Activated naive CD4-positive, alpha-beta T cell treated with anti-CD3 and anti-CD28 coated beads, Interleukin-2, amount 50 U/mL, for 16 hours (primary cell): ENCODE measurements at places on chromosomes 6 and 20.
A peak's percentile ranks its signal among the peaks of the same experiment; 100 is the strongest.

DNA sequence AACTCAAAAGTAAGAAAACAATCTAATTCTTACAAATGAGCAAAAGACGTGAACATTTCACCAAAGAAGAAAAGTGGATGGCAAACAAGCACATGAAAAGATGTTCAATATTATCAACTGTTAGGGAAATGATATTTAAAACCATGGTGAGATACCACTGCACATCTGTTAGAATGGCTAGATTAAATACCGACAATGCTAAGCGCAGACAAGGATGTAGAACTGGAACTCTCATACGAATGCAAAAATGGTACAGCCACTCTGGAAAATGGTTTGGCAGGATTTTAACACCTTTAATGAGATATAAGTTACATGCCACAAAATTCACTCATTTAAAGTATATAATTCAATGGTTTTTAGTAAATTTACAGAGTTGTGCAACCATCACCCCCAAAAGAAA lies 44.6 kb upstream of the NFATC2 start:
- no peak for DNase-seq

DNA sequence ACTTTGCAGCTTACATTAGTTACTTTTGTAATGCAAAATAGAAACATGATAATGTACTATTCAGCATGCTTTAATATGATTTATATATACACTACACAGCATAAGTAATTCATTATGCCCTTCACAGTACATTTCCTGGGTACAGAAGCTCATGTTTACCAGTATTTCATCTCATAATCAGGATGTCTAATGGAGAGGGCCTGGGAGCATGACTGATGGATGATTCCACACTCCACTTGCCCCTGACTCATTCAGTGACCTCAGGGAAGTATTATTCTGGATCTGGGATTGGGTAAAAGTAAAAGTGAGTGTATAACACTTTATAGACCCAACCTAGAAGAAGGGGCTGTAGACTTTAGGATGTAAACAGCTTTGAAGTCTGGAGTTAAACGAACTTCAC lies 31.4 kb upstream of the BACH2 start:
- no peak for DNase-seq

- DNase-seq: no peak
These were observed 147.2 kb downstream of the DOK5 start for GRCh38 chr20:54622333-54623295.

DNA sequence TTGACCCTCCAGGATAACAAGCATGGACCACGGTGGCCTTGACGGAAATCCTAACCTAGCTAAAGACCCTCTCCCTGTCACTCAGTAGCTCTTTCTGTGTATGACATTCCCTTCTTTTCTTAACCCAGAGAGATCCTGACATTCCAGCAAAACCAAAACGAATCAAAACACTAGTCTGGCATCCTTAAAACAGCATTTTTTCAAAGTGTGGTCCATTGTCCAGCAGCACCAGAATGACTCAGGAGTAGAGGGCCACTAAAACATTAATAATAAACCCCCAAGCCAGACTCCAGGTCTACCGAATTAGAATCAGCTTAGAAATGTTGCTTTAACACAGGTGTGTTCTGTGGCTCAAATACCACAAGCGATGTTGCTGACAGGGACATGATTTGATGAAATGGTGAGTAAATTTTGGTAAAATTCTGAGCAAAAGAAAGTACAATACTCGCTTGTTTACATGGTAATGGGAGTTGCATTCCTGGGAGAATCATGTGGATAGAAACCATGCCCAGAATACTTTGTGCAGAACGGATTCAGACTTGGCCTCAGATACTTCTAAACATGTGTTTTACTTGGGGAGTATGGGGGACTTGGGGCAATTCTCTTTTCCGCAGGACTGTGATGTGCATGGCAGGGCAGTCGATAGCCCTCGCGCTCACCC lies 174.2 kb upstream of the KCNG1 start:
- DNase-seq: no peak

- DNase-seq: no peak
These were observed 8.9 kb downstream of the REV3L start for GRCh38 chr6:111474106-111474505.

- no peak for DNase-seq
These were observed 47.0 kb downstream of the ENPP1 start for GRCh38 chr6:131854803-131855202.

GRCh38 chr6:86682297-86682696 lies 255.0 kb upstream of the HTR1E start:
- DNase-seq: no peak

DNA sequence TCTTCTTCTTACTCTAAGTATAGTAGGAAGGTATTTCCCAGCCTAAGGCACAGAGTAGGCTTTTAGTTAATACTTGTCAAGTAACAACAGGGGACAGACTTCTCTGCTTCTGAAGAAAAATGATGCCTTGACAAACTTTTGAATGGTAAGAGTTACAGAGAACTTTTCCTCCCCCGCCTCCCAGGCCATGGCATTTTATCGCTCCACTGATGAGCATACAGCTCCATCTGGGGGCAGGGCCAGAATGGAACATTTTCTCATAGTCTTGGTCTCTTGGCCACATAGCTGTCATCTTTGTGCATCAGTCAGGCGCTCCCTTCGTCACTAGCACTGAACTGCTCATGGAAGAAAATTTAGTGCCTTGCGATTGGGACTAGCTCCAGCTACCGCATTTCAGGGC lies 1066.8 kb upstream of the CITED2 start:
- no peak for DNase-seq

DNA sequence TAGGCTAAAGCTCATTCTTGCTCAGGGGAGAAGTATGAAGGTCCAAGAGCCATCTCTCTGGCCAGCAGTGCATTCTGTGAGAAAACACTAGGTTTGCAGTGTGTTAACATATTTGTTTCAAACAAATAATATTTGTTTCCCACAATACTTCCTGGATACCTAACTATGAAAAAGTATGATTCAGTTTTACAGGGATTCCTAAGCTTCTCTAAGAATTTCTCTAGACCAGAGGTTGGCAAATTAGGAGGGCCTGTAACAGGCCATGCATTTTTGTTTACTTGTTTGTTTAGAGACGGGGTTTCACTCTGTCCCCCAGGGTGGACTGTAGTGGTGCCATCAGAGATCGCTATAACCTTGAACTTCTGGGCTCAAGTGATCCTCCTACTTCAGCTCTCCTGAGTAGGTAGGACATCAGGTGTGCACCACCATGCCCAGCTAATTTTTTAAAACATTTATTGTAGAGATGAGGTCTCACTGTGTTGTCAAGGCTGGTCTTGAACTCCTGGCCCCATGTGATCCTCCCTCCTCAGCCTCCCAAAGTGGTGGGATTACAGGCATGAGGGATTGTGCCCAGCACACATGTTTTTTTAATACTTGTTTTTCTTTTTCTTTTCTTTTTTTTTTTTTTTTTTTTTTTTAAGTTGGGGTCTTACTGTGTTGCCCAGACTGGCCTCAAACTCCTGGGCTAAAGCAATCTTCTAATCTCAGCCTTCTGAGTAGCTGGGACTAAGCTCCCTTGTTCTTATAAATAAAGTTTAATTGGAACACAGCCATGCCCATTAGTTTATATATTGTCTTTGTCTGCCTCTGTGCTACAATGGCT lies 71.7 kb downstream of the ADGRG6 start:
- no peak for DNase-seq

DNA sequence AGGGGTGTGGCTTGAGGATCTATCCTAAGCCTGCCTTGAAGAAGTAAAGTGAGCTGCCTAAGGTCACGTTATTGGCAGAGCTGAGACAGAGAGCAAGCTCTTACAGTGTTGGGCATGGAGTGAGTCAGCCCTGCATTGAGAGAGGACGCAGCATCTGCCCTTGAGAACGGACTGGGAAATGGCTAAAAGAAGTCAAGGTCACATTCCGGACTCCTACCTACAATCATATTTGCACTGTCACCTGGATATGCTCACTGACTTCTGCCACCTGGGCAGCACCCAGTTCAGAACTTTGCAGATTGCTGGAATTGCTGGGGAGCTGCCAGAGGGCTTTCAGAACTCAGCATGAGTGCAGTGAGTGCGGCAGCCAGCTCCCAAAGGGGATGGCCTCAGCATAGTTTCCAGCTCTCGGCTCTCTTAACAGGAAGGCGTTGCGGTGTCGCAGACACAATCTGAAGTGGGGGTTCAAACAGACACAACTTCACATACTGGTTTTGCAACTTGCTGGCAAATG lies 199.3 kb upstream of the SGK1 start:
- no peak for DNase-seq

DNA sequence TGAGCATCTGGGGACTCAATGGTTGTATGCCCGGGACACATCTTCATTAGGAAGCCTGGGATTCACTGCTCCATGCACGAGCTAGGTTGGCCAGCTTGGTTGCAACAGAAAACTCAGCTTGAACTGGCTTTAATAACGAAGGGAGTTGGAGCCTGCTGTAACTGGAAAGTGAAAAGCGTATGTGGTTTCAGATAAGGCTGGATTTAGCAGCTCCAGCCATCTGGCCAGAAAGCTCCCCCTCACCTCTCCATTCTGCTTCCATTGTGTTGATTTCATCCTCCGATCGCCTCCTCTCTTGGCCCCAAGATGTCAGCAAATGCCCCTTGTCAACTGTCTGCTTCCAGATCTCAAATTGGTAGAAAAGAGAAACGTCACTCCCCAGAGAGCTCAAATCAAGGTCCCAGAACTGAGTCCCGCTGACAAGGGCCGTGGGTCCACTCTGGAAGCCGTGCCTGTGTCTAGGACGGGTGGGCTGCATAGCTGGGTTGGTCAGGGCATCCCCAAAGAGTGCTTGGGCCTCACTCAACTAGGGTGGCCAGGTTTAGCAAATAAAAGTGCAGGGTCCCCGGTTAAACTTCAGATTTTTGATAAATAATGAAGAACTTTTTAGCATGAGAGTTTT lies 117.0 kb upstream of the PMEPA1 start:
- no peak for DNase-seq

- no peak for DNase-seq
These were observed 23.6 kb upstream of the BTBD3 start for GRCh38 chr20:11894062-11894461.

- no peak for DNase-seq
These were observed 59.8 kb upstream of the CARMIL1 start for GRCh38 chr6:25219216-25219916.

DNA sequence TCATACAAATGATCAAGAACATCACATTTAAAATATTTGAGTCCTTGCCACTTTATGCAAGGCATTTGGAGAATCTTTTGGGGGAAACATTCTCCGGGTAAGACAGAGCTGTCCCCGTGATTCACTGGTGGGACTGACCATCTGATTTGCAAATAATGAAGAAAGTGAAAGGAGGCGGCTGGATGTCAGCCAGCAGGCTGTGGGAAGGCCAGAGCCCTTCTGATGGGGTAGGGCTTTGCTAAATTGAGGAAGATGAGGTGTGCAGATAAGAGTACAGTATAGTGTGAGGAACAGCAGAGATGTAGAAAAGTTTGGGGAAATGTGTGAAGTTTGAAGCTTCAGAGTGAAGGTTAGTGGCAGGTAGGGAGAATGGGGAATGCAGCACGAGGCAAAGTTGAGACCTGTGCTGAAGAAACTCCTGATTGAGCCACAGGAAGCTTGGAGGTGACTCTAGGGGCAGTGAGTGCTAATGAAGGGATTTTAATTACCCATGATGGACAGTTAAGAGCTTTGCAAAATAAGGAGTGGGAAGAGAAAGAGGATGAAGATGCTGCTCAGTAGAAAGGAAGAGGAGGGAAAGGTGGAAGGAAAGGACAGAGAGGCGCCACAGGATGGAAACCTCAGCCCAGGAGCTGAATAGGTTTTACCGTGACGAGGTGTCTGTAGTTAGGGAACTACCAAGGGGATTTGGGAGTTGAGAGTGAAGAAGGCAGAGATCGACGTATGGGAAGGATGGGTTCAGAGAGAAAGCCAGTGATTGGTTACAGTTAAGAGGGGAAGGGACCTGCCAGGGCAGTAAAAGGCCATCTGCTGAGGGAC lies 68.7 kb downstream of the SNX9 start:
- DNase-seq: no peak

- DNase-seq: peak; percentile 16
These were observed 8.0 kb upstream of the SLC17A3 start for GRCh38 chr6:25882051-25882496.

GRCh38 chr20:54475334-54476168 lies at the start of gene DOK5:
Gene DOK5 (plus strand): TSS chr20:54475593. CDS start chr20:54475947, 354 bp downstream.
- no peak for DNase-seq

GRCh38 chr6:37523412-37523811 lies 23.7 kb upstream of the CCDC167 start:
- DNase-seq: no peak

- DNase-seq: no peak
These were observed 85.8 kb downstream of the SLC35F1 start for GRCh38 chr6:117992856-117993255.

- DNase-seq: no peak
These were observed 33.9 kb downstream of the SOBP start for GRCh38 chr6:107523794-107524193.
